ENCODE measurements at places on chromosomes 4 and X.
A peak's percentile ranks its signal among the peaks of the same experiment; 100 is the strongest.

- DNase-seq = no peak
These were observed 6.9 kb upstream of the RAP2C start for GRCh38 chrX:132226169-132226568.

DNA sequence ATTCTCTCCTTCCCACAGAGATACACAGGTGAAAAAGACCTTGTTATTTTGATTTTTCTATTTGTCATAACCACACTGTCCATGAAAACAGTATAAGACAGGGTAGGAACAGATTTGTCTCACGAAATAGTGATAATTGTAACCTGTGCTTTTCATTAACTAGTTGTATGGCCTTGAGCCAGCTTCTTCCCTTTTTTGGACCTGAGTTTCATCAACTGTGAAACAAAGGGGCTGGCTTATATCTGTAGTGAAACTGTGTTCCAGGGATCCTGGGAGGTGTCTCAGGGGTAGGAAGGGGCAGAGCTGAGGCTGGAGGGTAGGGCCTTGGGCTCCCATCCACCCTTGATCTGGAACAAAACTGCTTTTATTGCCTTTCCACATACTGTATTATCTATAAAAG, 50.9 kb downstream of the MED28 start:
- no peak for DNase-seq

GRCh38 chr4:76640353-76640910, 205.4 kb downstream of the SHROOM3 start:
- no peak for DNase-seq

DNA sequence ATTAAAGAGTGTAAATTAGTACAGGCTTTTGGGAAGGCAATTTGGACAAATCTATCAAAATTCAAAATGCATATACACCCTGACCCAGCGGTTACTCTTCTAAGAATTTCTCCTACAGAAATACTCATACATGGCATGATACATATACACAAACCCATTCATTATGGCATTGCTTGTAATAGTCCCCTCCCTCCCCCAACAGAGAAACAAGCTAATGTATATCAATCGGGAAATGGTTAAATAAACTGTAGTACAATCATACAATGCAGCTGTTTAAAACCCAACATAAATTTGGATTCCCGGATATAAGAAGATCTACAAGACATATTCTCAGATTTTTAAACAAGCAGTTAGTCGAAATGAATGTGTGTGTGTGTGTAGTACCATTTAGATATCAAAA, 808 bp downstream of the HUWE1 start:
- DNase-seq = no peak

DNA sequence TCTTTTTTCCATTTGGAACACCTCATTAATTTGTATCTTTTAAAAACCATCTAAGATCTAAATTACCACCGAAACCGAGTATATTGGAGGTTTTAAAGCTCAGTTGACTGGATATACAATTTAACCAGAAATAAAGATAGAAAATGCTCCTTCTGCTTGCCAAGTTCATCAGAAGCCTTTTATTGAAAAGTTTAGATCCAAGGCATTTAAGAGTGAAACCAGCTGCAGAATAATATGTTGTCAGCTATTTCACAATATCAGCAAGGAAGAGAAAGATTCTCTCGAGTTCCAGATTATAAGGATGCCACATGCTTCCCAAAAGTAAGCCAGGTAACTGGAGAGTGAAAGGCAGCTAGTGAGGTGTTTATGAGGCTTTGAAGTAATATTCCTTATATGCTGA, 217.4 kb downstream of the DCTD start:
- DNase-seq = no peak

- DNase-seq = no peak
These were observed 55.1 kb downstream of the CLCN5 start for GRCh38 chrX:49977319-49978090.

- DNase-seq = no peak
These were observed 16.8 kb downstream of the SMIM20 start for GRCh38 chr4:25930731-25931354.

- no peak for DNase-seq
These were observed 447.4 kb downstream of the PCDH10 start for GRCh38 chr4:133596459-133596858.

GRCh38 chr4:35963383-35963782, 280.9 kb downstream of the ARAP2 start:
- no peak for DNase-seq

GRCh38 chr4:53508446-53508845, 82.8 kb downstream of the LNX1 start:
- no peak for DNase-seq

DNA sequence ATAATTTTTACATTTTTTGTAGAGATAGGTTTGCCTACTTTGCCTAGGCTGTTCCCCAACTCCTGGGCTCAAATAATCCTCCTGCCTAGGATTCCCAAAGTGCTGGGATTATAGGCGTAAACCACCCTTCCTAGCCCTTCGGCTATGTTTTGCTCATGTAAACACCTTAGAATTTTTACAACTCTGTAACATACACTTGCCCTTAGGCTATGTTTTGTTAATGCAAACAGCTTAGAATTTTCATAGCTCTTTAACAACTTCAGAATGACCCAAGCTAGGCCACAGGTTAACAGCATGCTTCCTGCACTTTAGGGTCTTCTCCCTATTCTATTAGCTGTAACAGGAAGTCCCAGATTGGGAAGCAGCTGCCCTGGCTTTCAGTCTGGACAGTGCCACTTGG, 24.2 kb downstream of the KLHL15 start:
- DNase-seq = no peak

DNA sequence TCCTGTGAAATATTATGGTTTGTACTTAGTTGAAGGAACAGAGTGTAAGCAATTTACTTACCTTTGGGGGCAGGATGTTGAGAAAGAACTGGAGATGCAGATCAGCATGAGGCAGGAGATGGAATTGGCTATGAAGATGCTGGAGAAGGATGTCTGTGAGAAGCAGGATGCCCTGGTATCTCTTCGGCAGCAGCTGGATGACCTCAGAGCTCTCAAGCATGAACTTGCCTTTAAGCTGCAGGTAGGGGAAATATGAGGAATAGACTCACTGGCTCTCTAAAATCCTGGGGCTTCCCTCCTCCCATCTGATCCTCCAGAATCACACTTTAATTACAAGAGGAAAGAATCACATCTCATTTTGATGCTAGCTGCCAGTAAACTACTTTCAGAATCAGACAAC, 51.0 kb downstream of the GRSF1 start:
- DNase-seq = no peak

GRCh38 chr4:86497980-86498862, 95.9 kb upstream of the PTPN13 start:
- DNase-seq = no peak

DNA sequence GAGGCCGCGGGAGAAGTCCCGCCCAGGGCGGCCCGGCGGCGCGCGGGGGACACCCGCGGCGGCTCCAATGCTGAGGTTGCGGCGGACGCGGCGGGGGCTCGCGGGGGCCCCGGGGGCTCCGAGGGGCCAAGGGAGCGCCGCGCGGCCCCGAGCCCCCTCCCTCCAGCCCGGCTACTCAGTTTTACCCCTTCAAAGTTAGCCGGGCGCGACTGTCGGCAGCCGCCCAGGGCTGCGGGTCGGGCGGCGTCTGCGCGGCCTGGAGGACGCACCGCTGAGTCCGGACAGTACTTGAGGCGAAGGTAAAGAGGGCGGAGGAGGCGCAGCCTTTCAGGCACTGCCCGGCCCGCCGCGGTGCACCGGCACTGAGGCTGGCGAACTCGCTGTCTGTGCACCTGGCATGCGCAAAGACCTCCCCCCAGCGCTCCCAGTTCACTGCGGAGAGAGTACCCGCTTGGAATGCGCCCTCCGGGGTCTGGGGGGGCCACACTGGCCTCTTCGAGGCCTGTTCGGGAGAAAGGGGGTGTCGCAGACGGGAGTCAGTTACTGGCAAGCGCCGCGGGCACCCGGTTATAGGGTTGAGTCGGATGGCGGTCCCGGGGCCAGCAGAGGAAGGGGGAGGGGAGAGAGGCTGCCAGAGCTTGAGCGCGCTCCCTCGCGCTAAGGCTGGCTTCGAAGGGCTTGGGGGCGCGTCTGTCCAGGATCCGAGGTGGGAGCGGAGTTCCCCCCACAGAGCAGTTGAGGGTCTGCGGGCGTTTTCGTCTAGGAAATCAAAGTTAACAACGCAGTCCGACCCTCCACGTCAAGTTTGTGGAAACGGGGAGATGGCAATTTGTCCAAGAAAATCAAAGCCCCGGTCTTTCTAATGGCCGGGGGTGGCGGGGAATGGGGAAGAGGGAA, 1.1 kb downstream of the PCDH19 start:
- no peak for DNase-seq

GRCh38 chrX:42954880-42955279, 176.9 kb upstream of the PPP1R2C start:
- DNase-seq = no peak

GRCh38 chr4:81205302-81205701, 9.7 kb downstream of the PRKG2 start:
- DNase-seq = no peak

- DNase-seq = no peak
These were observed 170.1 kb upstream of the ATOH1 start for GRCh38 chr4:93658443-93658842.

GRCh38 chr4:141027421-141027820, 105.8 kb downstream of the RNF150 start:
- DNase-seq = no peak

DNA sequence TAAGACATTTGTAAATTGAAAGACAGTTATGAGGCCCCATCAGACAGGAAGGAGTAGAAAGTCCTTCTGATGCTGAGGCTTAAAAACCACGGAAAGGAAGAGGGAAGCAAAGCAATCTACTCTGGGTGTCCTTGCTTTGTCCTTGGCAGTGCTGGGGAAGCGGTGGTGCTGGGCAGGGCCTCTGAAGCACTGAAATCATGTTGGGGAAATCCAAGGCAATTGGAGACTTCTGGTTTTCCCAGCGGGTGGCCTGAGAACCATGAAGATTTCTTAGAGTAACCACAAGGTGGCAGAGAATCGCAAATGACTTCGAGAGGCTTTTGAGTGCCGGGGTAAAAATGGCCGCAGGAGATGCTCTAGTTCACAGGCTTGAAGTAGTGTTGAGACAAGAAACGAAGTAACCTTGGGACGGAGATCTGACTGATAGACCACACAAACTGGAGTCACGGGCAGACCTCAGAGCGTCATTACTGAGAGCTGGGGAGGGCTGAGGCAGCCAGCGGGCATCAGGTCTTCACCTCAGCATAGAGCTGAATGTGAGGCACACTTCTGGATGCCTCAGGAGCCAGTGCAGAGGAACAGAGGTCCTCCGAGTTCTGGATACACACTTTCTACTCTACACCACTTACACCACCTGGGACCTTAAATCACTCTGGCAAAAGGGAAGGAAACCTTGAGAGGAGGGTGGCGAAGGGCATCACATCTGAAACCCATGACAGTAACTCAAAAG, 130.7 kb upstream of the GPRIN3 start:
- DNase-seq = peak; percentile 57

DNA sequence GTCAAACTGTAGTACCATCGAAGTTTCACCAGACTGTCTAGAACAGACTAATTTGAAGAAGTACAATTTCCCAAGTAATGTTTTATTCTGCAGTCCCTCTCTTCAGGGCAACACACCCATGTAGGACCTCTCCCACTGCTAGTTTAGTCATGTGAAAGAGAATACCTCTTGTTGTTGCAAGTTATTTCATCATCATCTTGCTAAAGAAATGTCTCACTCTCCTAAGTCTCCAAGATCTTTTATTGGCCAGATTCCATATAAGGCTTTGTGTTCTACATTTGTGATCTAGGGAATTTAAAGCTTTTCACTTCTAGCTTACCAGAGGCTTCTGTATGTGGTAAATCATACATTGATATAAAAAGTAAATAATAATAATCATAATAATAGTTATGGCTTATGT, 745.3 kb upstream of the MAGEB2 start:
- no peak for DNase-seq

DNA sequence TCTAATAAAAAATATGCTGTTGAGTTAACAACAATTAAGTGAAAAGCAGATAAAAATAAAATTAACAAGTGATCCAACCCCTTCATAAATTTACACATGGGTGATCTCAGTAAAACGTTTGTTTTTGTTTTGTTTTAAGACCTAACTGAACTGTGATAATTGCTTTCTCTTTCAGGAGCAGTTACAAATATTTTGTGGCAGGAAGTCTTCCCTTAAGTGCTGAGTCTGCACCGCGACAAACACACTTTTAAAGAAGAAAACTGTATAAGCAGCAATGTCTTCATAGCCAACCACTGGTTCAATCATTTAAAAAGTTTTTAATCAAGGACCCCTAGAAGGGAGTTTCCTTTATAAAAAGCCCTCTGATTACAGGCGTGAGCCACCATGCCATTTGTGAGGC, 53.7 kb upstream of the NFKB1 start:
- no peak for DNase-seq

- DNase-seq = no peak
These were observed 1.5 kb upstream of the NDNF start for GRCh38 chr4:121073672-121074381.

- no peak for DNase-seq
These were observed 52.7 kb upstream of the TMPRSS11F start for GRCh38 chr4:68182382-68182820.

DNA sequence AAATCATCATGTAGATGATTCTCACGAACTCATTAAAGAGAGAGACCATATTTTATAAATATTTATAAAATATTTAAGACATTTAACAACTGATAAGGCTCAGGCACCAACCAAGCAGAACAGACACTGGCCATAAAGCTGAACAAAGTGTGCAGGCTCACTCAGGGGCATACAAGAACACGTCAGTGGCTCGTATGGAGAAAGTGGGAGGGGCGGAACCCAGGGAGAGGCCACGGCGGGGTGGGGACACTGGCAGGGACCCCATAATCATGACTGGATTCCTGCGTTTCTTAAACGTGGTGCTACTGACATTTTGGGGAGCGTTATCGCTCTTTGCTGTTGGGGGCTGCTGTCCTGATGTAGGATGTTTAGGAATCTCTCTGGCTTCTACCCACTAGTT, 31.3 kb upstream of the FAT1 start:
- no peak for DNase-seq

DNA sequence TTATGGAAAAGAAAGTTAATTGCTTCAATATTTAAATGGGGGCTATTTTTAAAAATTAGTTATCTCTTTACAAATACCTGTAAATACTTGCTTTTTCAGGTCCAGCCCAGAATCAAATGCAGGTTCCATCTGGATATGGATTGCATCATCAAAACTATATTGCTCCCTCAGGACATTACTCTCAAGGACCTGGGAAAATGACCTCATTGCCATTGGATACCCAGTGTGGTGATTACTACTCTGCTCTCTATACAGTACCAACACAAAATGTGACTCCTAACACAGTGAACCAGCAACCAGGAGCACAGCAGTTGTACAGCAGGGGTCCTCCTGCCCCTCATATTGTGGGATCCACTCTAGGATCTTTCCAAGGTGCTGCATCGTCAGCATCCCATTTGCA, 29.2 kb downstream of the SEC24B start:
- DNase-seq = no peak

Data from CD4-positive, alpha-beta T cell treated with Interleukin-15 for 1 hour (primary cell).